ENCODE measurements at places on chromosomes 2 and 18.

DNA sequence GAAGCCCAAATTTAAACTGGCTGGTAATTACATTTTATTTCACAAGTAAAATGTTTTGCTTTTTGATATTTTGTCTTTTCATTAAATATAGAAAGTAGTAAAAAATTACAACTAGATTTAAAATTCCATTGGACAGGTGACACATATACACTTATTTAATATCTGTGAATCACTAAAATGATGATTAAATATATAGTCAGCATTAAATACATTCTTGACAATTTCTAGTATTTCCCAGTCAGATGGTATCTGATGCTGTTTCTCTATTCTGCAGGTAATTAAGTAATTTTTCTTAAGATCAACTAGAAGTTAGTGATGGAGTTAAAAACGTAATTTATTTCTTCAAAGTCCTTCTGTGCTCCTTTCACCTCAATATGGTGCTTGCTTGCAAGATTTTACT lies 237.8 kb downstream of the LRRTM4 start:
- no peak for DNase-seq

- no peak for DNase-seq
Measured at GRCh38 chr2:48120759-48121242, 214.5 kb upstream of the FBXO11 start.

DNA sequence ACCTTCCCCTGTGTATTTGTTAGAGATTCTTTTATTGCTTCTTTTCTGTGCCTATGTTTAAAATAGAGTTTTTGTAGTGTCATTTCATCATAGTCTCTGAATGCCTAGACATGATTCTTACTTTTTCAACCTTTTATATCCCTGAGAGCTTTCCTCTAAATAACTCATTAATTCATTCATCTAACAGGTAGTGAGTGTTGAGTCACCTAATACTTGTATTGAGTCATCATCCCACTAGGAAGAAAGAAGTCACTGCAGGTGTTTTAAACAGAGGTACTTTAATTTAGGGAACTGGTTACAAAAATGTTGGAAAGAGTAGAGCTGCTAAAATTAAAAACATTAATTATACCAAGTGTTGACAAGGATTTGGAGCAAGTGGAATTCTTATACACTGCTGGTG lies 18.5 kb upstream of the NMS start:
- DNase-seq: no peak

DNA sequence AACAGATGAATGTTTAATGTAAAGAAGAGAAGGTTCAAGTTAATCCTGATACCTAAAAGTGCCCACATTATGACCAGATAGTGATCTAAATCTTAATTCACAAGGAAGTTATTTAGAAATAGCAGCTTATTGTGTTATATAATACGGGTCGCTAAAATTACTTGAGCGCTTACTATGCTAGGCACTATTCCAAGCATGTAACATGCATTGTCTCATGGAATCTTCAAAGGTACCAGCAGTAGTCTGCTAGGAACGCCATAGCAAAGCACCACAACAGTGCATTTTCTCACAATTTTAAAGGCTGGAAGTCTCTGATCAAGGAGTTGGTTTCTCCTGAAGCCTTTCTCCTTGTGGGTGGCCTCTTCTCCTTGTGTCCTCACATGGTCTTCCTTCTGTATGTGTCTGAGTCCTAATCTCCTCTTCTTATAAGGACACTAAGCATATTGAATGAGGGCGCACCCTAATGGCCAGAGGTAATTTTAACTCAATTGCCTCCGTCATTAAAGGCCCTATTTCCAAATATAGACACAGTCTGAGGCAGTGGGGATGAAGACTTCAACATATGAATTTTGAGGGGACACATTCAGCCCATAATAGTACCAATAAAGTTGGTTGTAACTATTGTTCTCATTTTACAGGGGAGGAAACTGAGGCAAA lies 118.4 kb downstream of the LRRC30 start:
- no peak for DNase-seq

DNA sequence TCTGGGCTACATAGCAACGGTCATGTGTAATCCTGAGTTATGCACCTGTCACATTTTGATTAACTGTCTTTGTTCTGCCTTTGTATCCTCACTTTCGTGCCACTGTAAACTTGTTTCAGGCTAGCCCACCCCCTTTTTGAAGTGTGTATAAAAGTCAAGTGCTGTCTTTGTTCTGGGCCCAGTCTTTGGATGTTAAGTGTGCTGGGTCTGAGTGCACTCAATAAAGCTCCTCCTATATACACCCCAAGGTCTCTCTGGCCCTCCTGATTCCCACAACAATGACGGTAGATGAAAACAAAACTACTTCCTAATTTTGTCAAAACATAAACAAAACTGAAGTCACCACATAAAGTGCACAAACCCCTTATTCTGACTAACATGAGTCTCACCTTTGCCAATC lies 633.4 kb downstream of the DSC3 start:
- DNase-seq: no peak

GRCh38 chr18:59518705-59519104 lies 159.6 kb upstream of the LMAN1 start:
- no peak for DNase-seq

GRCh38 chr18:59560556-59560955 lies 136.7 kb downstream of the CCBE1 start:
- no peak for DNase-seq

GRCh38 chr2:152646775-152647174 lies 70.5 kb downstream of the PRPF40A start:
- DNase-seq: no peak

DNA sequence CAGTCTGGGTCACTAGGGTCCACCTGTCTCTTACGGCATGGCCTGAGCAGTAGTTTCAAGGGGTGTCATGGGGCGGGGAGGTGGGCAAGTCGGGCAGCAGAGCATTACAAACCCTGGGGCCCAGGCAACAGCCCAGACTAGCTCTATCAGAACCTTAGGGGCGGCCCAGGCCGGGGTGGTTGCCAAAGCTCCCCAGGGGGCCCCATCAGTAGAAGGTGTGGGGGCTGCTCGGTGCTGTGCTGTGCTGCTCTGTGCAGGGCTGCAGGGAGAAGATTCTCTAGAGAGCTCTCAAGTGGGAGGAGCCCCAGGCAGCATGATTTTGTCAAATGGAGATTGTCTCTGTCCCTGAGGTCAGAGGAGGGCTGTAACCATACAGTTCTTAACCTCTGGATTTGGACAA lies 36.4 kb upstream of the SLC14A1 start:
- no peak for DNase-seq

GRCh38 chr2:222982010-222982908 lies 69.7 kb upstream of the KCNE4 start:
- DNase-seq: no peak

- DNase-seq: peak; percentile 68
Measured at GRCh38 chr2:190213441-190214335, 105.9 kb downstream of the HIBCH start.

DNA sequence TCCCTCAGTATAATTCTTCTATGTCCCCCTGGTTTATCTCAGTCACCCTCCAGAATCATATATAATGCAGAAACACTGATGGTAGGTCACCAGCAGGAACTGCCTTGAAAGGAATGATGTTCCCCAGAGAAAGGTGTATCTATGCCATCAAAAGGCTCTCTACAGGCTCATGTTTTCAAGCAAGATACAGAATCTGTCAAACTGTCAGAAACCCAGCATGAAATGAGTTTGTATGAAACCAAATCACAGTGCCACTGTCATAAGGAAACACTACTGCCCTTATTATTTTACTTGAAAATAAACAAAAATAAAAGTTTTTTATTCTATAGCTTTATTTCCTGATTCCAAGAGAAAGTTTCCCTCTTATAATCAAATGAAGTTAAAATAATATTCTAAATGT lies 1064.5 kb upstream of the DDX18 start:
- no peak for DNase-seq

DNA sequence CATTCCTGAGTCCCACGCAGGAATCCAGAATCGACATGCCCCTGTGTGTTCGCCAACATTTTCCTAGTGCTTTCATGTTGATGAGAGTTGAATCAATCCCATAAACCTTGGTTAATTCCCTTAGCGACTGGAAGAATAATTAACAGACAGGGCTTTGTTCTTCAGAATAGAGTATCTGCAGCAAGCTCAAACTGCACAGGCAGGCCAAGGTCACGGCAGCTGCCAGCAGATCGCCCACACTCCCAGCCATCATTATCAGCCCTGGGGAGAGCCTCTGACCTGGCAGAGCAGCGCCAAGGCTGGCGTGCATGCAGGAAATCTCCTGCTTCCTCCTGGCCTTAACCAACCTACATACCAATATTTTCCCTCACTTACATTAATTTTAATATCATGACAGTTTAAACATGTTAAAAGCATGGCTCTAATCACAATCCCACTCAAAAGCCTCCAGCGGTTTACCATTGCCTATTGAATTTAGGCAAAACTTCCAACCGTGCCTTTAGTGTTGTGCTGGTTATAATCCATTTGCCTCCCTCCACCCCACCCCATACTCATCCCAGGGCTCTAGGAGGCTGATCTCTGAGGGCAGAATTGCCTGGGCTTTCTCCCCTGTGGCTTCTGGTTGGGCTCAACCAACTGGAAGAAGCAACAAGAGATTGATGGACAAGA lies 46.8 kb upstream of the NCK2 start:
- no peak for DNase-seq

- DNase-seq: no peak
Measured at GRCh38 chr2:144914113-144914512, 394.2 kb upstream of the ZEB2 start.

- no peak for DNase-seq
Measured at GRCh38 chr2:43132683-43133301, 93.6 kb downstream of the ZFP36L2 start.

- DNase-seq: no peak
Measured at GRCh38 chr2:129910446-129911362, 68.8 kb upstream of the RAB6C start.

GRCh38 chr2:85950743-85951142 lies 62.0 kb upstream of the ST3GAL5 start:
- DNase-seq: no peak

- DNase-seq: no peak
Measured at GRCh38 chr2:206708286-206708685, 9.9 kb downstream of the DYTN start.

GRCh38 chr2:8116661-8117060 lies 565.2 kb upstream of the ID2 start:
- DNase-seq: no peak

DNA sequence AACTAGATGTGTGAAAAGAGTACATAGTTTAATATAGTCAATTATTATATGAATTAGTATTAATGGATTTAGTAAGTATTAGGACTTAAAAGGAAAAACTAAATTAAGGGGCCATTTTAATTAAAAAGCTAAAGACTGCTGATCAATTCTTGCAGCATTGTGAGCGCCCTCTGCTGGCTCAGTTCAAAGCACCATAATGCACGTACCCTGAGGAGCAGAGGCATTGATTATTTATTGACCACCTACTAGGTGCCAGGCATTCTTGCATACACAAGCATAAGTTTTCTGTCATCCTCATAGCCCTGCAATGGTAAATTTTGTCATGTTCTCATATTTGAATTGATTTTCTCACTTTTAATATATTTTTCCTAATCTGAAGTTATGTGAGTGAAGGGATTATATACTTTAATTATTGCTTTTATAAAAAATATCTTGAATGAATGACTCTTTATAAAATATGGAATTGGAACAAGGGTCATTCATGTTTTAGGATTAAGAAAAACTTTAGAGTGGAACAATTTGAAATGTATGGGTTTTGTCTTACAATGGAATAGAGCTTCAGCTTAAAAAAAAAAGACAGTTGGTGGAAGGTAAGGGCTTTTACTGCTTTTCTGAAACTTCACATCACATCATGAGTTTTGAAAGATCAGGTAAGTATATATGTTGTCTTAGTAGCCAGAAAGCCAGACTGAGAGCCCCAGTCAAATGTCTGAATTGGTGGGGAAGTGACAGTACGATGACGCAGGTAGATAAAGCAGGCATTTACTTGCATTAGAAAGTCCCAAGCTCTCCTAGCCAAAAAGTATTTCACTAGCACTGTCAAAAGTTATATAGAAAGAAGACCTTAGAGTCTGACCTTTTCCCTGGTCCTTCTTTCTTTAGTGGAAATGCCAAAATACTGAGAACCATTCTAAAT lies 9.7 kb downstream of the ITGA4 start:
- DNase-seq: peak; percentile 82

DNA sequence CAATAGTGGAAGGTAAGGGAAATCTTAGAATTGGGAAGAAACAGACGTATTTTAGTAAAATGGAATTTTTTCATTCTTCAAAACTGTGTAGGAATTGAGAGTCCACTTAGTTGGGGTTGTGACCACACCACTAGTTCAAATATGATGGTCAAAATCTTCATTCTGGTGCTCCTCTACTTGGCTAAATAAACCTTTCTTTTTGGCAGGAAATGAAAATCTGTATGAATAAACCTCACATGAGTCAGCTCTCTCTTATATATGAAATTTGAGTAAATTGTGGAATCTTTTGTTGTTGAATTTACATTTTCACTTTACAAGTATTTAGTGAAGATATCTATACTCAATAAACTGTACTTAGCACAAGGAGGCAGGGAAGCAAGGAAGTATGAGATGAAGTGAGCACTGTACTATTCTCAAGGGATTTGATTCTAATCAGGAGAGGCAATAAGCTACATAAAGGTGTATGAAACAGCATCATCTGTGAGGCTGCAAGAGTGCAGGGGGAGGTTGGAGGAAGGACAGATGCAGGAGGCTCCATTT lies 20.5 kb downstream of the IL18R1 start:
- DNase-seq: no peak

GRCh38 chr2:38164881-38165280 lies 88.9 kb upstream of the CYP1B1 start:
- no peak for DNase-seq

GRCh38 chr2:236633219-236633570 lies 63.6 kb downstream of the ACKR3 start:
- peak; percentile 44 for DNase-seq

- DNase-seq: no peak
Measured at GRCh38 chr18:55220523-55220922, 261.3 kb upstream of the CCDC68 start.

Data from suprapubic skin (tissue), 4 donors.